Hepatocyte (in vitro differentiated cells): ENCODE measurements at places on chromosomes 6 and 20. TPM values are rescaled to one million over a fixed set of nuclear protein-coding genes. Genes with fewer than 3 reads are reported as not detected.

PNLDC1 gene
- total RNA-seq: not detected in 2 replicates

EFCAB8 gene
- 0.53 TPM in 1 of 2 replicates, not detected in the other for total RNA-seq

EYA4 gene
- 1.8 and 1.9 TPM in 2 replicates for total RNA-seq

NNAT gene
- total RNA-seq: not detected in 2 replicates

SH3BGRL2 gene
- 63.6 and 71.4 TPM in 2 replicates for total RNA-seq

ARMH2 gene
- total RNA-seq: not detected in 2 replicates

HCK gene
- 0.44 and 2.2 TPM in 2 replicates for total RNA-seq

MEA1 gene
- 72.9 and 73.3 TPM in 2 replicates for total RNA-seq

CCN5 gene
- total RNA-seq: 0.12 and 0.53 TPM in 2 replicates

GABRR2 gene
- 0.32 and 0.87 TPM in 2 replicates for total RNA-seq

TRIM10 gene
- total RNA-seq: 0.12 and 0.27 TPM in 2 replicates

TRAM2 gene
- total RNA-seq: 47.6 and 48.2 TPM in 2 replicates

SLC26A8 gene
- 0.48 TPM in 1 of 2 replicates, not detected in the other for total RNA-seq

- DNase-seq: no peak
Measured at GRCh38 chr6:143553337-143553736, 41.8 kb upstream of the FUCA2 start.

- peak; percentile 73 for DNase-seq
Measured at GRCh38 chr6:108002365-108003221, 44.6 kb upstream of the SEC63 start.

GRCh38 chr6:47303342-47303741 is 6.4 kb downstream of the TNFRSF21 start:
- no peak for DNase-seq

- DNase-seq: no peak
Measured at GRCh38 chr20:51423290-51423667, 119.2 kb downstream of the NFATC2 start.

- DNase-seq: no peak
Measured at GRCh38 chr6:3328796-3329195, 70.0 kb downstream of the PSMG4 start.

GRCh38 chr6:113009682-113010081 is 662.6 kb downstream of the RFPL4B start:
- DNase-seq: no peak

GRCh38 chr6:84361372-84362192 is 134.1 kb upstream of the CEP162 start:
- DNase-seq: no peak

- no peak for DNase-seq
Measured at GRCh38 chr20:37020636-37021035, 69.1 kb upstream of the SAMHD1 start.

DNA sequence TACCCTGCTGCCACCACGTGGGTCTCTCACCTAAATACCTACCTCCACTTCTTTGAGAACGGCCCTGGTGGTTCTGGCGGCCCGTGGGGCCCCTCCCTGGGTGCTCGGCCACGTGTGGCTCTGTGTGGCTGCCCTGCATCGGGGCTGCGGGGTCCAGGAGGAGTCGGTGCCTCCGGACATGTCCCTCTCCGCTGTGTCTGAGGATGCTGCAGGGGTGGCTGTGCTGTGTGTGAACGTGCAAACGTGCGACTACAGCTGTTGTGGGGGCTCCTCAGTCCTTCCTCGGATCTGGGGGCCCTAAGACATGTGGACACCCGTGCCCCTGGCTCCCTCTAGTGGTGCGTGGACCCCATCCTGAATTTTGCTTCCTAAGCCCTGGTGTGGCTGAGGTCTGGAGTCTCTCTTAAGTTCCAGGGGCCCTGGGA is 691.8 kb downstream of the QKI start:
- peak; percentile 32 for DNase-seq

GRCh38 chr6:134187751-134188150 is 130.2 kb downstream of the SGK1 start:
- no peak for DNase-seq

- no peak for DNase-seq
Measured at GRCh38 chr20:15705975-15706374, 867.3 kb downstream of the KIF16B start.

GRCh38 chr20:24027229-24027628 is 38.6 kb upstream of the GGTLC1 start:
- no peak for DNase-seq

GRCh38 chr6:100281471-100281901 is 183.2 kb downstream of the SIM1 start:
- no peak for DNase-seq

- no peak for DNase-seq
Measured at GRCh38 chr20:44057698-44058675, 129.0 kb downstream of the JPH2 start.

- DNase-seq: no peak
Measured at GRCh38 chr6:33249732-33250630, 21.7 kb downstream of the VPS52 start.

DNA sequence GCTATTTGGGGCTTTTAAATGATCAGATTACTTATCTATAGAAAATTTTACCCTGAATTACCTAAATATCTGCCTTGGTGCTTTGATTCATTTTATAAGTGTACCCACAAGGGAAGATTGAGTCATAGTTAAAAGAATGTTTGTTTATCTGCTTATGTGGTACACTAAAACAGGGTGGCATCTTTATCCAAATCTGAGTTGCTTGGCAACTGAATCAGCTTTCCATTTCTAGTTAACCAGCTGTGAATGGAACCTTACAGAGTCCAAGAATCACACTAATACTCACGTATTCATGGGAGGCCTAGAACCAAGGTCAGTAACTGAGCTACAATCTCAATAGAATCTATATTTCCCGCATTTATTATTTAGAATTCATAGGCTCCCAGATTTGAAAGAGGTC is 44.0 kb upstream of the CAP2 start:
- no peak for DNase-seq

DNA sequence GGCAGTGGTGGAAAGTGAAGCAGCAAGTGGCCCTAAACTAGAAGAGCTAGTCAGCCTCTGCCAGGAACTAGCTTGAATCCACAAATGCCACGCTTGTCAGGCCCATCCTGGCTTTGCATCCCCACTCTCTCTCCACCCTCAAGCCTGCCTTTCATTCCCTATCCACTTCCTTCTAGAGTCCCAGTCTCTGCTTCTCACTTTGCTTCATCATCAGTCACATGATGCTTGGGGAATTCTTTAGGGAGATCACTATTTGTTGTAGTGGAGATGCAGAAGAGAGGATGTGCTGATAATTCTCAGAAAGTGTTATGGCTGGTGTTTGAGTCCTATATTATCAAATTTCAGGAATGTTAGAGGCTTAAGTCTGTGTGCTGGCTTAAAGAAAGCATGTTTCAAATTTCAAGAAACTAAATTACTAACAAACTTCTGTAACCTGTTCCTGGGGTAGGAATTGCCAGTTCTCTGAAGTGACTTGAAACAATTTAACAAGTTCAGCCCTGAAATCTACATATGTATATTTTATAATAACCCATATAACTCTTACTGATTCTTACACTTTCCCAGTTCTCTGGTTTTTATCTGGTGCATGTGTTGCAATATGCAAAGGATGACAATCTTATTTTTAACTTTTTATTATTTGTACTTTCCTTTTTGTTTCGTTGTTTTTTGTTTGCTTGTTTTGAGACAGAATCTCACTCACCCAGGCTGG is 7.5 kb downstream of the TRIM39 start:
- DNase-seq: no peak

GRCh38 chr6:12911427-12911826 is 194.9 kb downstream of the PHACTR1 start:
- peak; percentile 50 for DNase-seq

DNA sequence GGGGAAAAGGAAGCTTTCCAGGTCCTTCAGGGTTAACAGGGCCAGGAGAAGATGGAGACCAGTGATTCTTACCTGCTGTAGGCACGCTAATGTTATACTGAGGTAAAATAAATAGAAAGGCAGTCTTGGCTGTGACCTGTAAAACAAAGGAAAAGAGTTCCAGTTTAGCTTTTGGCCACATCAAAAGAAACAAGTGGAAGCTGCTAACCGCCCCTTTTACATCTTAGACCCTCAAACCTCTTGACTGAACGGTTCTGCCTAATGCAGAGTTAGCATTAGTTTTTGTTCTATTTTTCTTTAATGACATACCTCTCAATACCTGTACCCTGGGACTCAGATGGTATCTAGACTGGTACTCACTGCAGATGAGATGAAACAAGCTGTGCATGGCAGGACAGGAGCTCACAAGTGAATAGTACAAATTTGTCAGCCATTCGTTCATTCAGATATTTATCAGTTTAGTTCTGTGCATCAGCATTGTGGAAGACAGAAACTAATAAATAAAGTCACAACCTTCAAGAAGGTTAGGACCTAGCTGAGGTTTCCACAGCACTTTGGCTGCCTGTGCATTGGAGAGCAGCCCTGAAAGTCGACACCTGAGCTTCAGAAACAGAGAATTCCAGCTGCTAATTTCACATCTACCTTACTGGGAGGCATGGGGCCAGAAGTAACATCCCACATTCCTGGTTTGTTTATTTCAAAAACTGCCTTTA is 41.0 kb downstream of the TRAM2 start:
- no peak for DNase-seq

DNA sequence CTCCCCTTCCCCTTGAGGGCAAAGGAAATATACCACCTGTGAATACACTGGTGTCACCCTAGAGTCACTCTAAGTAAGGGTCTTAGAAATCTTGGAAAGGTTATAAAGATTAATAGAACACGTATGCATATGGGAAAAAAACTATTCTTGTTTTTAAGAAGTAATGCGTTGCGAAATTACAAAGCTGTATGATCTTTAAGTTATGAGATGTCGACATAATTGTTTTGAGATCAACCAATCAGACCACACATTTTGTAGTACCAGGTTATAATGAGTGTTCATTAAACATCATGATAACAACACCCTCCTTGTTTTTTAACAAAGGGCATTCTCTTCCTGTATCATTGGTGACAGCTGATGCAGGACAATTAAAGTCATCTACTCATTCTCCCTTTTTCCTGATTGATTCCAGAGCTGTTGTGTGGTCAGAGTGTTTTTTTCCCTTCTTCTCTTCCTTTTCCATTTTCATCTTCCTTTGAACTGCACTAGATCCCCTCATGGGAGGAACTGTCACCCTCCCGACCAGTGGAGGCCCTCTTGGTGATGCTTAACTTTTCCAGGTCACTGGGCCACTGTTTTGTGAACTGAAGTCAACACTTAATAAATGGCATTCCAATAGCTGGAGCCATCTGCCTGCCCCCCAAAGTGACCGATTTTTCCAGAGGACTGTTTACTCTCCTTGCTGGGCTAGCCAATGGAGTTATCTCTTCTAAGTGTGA is 37.0 kb downstream of the PRDM1 start:
- no peak for DNase-seq

GRCh38 chr6:85130743-85131142 is 319.1 kb upstream of the NT5E start:
- no peak for DNase-seq

- no peak for DNase-seq
Measured at GRCh38 chr6:157339432-157339831, 16.1 kb upstream of the TMEM242 start.

GRCh38 chr20:3374296-3374695 is 33.2 kb downstream of the DNAAF9 start:
- DNase-seq: no peak

DNA sequence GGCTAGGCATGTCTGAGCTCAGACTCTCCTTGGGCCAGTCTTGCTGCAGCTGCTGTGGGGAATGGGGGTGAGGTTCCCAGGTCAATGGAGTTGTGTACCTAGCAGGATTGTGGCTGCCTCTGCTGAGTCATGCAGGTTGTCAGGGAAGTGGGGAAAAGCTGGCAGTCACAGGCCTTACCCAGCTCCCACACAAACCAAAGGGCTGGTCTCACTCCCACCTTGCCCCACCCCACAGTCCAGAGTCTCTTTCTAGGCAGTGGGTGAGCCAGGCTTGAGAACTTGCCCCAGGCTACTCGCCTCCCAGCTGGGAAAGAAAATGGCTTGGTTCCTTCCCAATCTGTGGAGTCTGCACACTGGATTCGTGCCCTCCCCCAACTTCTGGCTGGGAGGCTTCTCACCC is 65.7 kb downstream of the SCP2D1 start:
- no peak for DNase-seq

DNA sequence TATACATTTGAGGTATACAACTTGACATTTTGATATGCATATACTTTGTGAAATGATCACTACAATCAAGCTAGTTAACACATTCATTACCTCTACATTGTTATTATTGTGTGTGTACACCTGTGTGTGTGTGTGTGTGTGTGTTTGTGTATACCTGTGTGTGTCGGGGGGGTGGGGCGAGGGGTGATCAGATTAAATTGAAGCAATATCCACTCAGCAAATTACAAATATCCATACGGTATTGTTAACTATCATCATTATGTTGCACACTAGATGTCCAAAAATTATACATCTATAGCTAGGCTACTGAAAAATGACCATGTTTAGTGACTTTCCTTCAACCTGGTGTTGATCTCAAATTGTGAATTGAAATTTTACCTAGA is 1.8 kb downstream of the RHAG start:
- DNase-seq: no peak

- DNase-seq: peak; percentile 83
Measured at GRCh38 chr6:133837801-133838349, 51.0 kb upstream of the TCF21 start.

DNA sequence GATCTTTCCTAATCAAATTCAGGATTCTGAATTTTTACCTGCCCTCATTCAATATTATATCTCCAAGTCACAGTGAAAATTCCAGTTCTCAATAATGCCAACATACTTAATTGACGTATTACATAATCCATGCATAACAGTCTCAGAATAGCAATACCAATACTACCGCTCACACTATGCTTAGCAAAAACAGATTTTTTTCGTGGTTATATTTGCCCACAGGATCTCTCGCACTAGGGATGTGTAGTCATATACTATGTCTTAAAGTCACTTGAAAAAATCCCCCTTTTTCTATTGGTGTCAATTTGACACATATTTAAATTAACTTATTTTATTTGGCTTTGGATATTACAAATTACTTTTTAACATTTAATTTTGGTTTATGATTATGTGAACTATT is 323.1 kb upstream of the SLC35B3 start:
- DNase-seq: no peak

GRCh38 chr6:35611240-35611639 is 77.5 kb downstream of the FKBP5 start:
- DNase-seq: peak; percentile 24

DNA sequence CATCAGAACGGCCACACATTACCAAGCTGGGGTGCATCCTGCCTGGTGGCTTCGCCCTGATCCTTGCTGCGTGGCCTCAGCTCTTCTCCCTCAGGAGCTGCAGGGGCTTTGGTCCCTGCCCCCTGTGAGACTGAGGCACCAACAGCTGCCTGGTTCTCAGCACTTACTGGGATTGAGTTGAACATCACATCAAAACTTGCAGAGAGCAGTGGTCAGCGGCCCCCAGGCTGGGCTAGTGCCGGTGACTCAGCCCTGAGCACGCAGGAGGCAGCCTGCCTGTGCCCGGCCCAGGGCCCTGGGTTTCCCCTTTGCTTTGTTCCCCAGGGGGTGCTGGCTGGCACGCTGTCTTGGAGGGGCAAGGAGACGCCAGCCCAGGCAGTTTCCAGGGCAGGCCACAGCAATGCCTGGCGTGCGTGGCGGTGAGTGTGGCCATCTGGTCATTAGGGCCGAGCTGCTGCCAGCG is 63.3 kb downstream of the DLL1 start:
- no peak for DNase-seq

DNA sequence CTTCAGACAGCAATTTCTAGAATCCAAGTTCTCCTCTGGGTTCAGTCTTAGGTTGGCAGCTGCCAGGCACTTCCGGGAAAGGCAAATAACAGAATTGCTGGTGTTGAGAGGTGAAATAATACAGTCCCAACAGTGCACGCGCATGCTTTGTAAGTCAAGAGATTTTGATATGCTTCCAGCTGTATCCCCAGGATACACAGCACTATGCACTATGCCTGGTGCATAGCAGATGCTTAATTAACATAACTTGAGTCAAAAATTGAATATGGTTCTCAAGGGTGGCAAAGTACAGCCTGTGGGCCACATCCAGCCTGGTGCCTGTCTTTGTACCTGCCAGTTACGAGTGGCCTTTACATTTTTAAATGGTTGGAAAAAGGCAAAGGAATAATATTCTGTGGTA is 18.9 kb upstream of the PMEPA1 start:
- DNase-seq: no peak
